ENCODE measurements at places on chromosomes 2 and 18.
A peak's percentile ranks its signal among the peaks of the same experiment; 100 is the strongest.

DNA sequence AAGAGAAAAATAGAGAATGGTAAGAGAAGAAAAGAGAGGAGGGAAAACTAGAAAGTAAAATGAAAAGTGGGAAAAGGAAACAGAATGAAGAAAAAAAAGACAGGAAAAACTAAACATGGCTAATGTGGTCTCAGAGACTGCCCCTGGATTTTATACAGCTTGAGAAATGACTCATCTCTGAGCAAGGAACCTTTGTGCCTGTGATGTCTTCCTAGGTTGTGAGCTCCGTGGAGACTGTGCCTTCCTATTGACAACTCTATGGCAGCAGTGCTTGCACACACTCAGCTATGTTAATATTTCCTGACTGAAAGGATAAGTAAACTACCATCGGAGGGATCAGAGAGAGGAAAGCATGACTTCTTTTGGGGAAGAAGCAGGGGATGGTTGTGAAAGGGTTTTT is 203.8 kb downstream of the RDH14 start:
- no peak for DNase-seq

- no peak for DNase-seq
Measured at GRCh38 chr2:37786191-37786698, 114.8 kb upstream of the CDC42EP3 start.

DNA sequence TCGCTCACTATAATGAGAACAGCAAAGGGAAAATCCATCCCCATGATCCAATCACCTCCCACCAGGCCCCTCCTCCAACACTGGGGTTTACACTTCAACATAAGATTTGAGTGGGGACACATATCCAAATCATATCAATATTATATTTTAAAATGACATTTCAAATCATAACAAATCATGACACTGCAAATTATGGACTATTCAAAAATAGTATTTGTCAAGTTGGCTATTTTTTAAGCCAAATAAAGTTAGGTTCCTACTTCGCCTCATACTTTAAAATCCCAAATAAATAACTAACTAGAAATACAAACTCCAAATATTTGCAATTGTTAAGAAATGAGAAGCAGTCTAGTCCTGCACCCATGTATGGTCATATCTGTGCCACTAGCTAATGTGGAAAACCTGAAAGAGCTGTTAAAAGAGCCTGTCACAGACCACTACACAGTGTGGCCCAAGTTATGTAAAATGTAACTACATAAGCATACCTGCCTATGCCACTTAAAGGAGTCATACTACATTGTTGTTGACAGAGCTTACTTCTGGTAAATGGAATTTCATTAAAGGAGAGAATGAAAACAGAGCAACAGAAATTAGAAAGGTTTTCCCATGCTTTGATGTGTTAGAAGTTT is 334.7 kb upstream of the GULP1 start:
- DNase-seq, result no peak

GRCh38 chr2:197498937-197499593 is 575 bp downstream of the HSPD1 start:
- DNase-seq, result peak; percentile 52

- DNase-seq, result no peak
Measured at GRCh38 chr18:77096936-77097886, 35.4 kb downstream of the MBP start.

- DNase-seq, result peak; percentile 52
Measured at GRCh38 chr2:241217320-241218031, 29.0 kb downstream of the ANO7 start.

DNA sequence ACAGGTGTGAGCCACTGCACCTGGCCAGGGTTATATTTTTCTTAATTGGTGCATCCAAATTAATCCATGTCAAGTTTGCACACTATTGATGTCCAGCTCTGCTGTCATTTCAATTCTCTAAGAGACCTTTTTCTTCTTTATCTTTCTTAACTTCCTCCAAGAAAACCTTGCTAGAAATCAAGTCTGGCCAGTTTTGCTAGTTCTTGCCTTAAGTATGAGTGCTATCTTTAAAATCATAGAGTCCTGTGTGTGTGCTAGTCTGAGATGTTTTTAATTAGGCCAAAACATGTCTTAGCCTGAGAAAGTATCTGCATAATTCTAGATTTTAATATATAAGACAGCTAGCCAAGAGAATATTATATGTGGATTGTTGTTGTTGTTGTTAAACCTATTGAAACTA is 56.2 kb upstream of the SLC39A10 start:
- DNase-seq, result no peak

- DNase-seq, result no peak
Measured at GRCh38 chr2:620471-621302, 56.5 kb downstream of the TMEM18 start.

DNA sequence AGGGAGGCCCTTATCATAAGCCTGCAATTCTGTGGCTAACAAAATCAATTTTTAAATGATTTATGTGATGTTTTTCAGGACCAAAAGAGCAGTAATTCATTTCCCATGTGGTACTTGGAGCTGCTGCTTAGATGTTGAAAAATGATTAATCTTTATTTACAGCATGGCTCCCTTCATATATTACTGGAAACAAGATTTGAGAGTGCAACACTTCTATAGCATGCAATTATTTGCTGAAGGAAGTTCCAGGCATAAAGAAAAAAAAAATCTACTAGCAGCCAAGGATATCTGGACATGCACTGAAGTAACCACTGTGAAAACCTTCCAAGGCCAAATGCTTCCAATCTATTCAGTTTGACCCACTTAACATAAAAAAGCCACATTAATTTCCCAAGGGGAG is 186.3 kb downstream of the SLC8A1 start:
- DNase-seq, result no peak

DNA sequence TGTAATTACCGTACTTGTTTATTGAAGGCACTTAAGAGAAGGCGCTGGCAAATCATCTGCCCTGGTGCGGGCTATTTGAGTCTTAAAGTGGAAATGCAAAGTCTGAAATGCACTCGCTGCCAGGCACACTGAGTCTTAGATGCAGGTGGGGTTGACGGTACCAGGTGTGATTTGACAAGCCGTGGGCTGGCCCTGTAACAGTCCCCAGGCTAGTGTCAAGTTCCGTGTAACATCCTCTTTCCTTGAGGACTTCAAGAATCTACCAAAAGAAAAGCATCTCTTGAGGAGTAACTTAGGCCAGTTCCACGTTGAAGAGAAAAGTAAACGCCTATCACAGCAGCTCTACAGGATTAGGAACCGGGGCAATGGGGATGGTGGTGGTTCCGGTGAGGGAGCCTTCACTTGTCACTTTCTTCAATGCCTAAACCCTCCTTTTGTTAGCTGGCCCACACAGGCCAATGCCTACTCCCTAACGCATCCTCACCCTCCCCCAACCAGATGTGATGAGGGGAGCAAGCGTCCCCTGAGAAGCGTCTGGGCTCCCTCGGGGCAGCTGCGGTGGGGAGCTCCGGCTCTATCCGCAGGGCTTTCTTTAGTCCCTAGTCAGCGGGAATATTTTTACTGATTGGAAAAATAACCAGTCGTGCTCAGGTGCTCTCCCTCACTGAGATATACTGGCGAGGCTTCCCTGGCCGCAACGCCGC is 1.5 kb upstream of the UGP2 start:
- DNase-seq, result no peak

- no peak for DNase-seq
Measured at GRCh38 chr18:62682371-62682770, 33.0 kb upstream of the PHLPP1 start.

DNA sequence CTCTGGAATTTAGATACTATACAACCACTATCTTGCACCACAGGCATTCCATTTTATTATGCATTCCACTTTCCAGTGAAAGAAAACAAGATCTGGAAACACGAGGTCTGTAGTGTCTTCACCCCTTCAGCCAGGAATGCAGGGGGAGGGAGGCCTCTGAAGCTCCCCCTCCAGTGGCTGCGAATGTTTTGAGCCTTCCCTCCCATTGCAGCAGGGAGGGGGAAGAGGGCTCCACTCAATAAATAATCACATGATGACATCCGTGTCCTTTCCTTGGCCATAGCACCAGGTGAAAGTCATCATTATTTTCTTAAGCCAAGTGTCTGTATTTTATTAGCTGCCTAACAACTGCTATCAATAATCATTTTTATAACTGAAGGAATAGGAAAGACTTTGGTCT is 38.6 kb downstream of the ALPK2 start:
- DNase-seq, result no peak

DNA sequence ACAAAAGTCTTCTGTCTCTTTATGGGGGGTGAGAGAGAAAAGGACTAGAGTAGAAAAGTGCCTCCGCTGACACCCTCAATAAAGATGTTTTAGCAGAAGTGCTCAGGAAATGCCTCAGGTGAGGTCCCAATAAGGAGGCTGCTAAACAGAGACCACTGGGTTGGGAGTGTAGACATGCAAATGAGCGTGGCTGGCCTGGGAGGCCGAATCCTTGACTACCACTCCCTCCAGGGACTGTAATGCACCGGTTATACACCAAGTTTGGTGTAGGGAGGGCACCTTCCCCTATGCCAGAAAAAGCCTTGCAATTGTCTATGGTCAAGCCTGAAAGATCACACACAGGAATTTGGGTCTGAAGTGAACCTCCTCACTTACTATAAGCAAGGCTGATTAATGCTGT is 1.8 kb downstream of the TMX3 start:
- no peak for DNase-seq

DNA sequence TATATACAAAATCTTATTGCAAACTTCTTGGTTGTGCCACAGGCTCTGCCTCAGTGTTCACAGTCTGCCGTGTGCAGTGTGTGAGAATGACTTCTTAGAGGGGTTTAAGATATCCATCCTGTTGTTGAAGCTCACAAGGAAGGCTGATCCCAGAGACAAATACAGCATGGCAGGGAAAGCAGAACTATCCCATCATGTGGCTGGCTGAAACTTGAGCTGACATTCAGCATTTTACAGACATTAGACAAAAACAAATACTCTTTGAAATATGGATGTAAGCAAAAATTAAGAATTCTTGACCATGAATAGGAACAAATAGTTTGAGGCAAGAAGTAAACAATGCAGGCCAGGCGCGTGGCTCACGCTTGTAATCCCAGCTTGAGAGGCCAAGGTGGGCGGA is 12.9 kb upstream of the PUM2 start:
- no peak for DNase-seq

DNA sequence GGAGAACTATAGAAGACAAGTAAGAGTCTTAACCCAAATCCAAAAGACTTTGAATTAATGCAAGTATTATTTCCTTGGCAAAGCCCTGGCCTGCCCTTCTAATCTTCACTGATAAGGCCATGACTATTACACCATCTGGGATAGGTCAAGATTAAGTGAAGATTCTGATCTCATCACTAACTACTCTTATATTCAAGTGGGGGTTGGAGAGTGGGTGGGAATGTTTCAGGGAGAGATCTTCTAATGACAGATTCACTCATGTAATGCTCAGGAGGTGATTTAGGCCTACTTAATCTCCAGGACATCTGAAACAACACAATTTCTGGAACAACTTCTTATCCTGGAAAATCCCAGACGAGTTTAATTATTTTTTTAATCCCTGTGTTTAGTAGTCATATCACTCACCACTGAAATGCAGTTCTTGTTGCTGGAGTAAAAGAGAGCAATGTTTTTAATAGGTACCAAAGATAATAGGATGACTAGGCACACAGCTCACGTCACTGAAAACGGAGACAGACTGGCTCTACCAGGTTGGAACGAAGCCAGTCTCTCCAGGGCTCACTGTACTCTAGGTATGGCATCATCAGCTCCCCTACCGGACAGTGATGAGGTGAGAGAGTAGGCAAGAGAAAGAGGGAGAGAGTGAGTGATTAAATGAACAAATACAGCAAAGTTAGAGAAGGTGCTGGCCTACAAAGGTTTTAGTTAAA is 133.1 kb downstream of the NCKAP5 start:
- no peak for DNase-seq

DNA sequence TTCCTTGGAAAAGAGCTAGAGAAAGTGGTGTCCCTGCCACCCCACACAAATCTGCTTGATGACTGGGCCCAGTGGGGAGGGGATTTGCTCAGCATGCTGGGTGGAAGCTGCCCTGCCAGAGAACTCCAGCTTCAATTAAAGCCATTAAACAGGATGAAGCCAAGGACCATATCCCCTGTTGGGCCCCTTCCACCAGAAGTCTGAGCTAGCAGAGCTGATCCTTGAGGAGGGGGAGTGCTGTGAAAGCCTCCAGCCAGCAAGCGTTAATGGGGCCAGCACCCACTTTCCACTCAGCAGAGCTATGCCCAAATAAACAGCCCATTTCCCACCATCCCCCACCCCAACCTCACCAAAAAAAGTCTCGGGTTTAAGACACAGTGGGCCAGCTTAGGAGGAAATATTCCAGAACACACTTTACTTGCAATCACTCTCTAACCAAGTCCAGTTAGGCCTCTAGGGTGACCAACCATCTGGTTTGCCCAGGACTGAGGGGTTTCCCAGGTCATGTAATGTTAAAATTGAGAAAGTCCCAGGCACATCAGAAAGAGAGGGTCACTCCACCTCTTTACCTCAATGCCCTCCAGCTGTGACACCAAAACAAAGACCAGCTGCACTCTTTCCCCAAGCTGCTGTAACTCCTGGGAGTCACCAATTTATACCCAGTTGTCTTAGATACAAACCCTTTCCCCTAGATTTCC is 132.3 kb downstream of the FOXI3 start:
- DNase-seq, result no peak

- DNase-seq, result no peak
Measured at GRCh38 chr2:218471982-218472381, 53.1 kb downstream of the VIL1 start.

DNA sequence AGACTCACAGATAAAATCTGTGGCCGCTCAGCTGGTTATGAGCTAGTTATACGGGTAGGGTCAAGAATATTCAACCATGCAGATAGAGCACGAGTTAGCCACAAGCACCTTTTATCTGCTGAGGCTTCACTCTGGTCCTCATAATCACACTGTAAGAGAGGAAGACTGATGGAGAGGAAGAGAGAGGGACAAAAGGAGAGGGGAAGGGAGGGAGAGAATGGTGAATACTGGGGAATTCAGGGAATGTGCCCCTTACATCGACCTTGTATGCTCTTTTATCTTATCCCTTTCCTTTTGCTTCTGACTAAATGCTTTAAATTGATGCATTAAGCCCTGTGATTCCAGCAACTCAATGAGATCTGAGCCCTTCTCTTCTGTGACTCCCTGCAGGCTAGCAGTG is 333.1 kb downstream of the DSEL start:
- DNase-seq, result no peak

GRCh38 chr18:41940506-41941215 is 14.4 kb upstream of the PIK3C3 start:
- no peak for DNase-seq

DNA sequence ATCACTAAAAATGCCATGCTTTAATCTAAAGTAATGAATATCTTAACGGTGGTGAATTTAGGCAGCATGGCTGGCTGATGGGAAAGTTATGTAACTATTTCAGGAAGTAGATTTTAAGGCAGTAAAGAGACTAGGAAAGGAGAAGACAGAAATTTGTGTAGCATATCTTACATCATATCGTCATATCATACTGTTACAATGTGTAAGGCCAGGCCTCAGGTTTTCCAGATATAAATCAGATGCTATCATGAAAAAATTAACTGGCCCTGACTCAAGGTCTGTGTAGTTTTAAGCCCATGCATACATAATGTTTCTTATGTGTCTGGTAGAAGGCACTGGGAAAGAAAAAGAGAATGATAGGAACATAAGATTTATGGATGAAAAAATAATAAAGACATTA is 8.9 kb upstream of the FAP start:
- no peak for DNase-seq
